ENCODE measurements at places on chromosomes 2 and 18. TPM values are rescaled to one million over a fixed set of nuclear protein-coding genes. Genes with fewer than 3 reads are reported as not detected.
A peak's percentile ranks its signal among the peaks of the same experiment; 100 is the strongest.

DNA sequence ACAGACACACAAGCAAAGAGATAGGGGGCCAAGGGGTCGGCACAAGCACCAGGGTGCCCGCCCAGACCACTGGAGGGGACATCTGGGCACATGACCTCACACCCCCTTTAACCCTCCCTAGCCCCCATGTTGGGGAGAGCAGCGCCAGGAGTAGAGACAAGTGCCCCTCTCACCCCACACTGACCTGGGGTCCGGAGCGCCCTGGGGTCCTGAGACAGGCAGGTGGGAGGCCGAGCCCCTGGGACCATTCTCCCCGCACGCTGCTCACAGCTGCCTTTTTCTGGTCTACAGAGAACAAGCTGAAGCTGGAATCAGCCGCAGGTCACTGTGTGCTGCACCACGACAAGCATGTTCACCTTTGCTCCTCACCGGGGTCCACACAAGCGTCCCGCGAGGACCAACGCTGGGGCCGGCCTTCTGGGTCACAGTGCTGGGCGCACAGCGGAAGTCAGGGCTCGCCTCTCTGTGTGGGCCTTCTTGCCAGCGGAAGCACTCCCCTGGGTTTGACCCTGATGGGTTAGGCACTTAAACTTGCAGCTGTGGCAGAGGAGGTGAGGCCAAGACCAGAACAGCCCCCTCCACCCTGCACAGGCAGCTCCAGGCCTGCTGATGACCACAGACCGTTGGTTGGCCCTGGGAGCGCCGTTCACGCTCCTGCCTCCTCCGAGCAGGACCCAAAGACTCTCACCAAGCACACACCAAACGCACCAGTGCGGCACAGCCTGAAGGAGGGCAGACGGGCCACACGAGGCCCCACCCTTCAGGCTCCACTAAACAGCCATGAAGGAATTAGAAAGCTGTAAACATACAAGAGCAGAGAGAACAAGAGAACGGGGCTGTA lies 275.3 kb downstream of the EIPR1 start:
- peak; percentile 60 for DNase-seq

DNA sequence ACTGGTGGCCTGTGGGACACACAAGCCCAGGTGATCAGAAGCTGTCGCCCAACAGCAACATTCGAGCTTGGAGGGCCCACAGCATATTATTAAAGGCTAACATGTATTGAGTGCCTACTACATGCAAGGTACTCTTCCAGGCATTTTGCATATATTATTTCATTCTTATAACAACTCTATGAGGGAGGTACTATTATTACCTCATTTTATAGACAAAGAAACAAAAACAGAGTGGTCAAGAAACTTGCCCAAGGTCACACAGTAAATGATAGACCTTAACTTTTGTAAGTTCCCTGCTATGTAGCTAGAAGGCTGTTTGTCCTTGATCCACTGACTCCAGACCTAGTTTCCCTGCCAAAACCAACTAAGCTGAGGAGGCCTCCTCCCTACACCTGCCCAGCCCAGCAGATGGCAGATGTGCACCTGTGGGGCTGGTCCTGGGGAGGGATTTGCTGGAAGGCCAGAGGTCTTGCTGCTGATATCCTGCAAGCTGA lies 35.7 kb downstream of the KANSL3 start:
- no peak for DNase-seq

DNA sequence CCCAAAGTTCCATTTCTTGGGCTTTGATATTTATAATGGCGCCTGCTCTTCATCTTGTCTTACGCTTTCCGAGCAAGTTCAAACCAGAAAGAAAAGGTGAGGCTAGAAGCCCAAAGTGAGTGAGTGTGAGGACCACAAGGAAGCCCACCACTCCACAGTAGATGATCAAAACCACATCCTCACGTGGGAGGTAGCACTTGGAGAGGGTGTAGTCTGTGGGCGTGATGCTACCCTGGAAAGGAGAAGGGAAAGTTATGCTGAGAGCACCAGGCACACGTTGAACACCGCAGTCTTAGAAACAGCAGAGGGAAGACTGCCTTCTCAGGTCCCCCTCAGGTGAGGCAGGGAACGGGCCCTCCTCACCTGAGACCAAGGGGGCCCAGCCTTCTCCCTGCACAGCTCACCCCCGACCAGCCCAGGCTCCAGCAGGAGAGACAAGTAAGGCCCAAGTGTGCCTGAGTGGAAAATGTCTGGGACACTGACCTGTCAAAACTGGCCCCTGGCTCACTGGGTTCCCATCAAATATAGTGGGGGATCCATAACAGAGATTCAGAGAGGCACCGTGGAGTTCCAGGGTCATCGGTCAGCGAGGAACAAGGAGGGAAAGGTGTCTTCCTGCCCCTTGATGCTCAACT lies 23.6 kb downstream of the MPPE1 start:
- peak; percentile 37 for DNase-seq

DNA sequence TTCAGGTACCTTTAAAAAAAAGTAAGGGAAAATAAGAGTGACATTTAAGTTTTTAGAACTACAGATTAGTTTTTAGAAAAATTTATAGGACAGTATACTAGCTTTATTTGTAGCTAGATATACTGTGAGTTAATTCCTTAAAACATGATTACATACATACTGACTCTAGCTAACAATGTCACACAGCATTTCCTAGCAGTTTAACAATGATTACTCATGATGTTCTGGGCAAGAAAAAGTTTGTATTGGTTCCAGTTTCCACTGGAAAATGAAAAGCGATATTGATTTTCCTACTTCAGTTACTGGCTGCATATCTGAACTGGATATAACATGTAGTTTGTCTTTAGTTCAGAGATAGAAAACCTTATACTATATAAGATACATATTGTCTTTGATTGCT lies 19.4 kb downstream of the SLC39A6 start:
- no peak for DNase-seq

DNA sequence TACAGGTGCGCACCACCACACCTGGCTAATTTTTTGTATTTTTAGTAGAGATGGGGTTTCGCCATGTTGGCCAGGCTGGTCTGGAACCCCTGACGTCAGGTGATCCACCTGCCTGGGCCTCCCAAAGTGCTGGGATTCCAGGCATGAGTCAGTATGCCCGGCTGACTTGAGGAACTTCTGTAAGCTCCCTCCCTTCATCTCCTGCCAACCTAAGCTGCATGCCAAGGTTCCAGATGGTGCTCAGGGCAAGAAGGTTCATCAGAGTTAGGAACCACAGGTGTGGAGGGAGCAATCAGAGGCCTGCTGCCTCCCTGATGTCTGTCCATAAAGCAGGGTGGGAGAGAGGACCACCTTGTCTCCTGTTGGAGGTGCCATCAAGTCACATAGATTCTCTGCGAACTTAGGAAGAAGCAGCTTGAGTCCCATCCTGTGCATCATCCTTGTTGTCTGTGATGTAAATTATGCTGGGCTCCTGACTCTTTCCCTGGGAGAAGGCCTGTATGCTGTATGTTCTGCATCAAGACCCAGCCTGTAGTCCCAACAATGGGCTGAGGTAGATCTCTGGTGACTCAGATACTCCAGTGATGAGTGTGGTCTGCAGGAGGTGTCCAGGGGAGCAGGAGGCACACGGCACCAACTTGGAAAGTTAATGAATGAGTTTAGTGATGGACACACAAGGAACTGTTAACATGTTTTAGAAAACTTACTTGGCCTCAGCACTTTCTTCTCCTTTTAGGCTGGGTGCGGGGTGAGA lies 53.1 kb downstream of the TMEM17 start:
- no peak for DNase-seq

GRCh38 chr2:197216361-197216979 lies 94.1 kb downstream of the ANKRD44 start:
- DNase-seq: no peak

ALPG gene
- not detected for total RNA-seq

LTBP1 gene
- total RNA-seq: 206 TPM

- no peak for DNase-seq
These were observed 8.9 kb downstream of the ZFP36L2 start for GRCh38 chr2:43217228-43218154.

GRCh38 chr2:232815569-232815968 lies 39.2 kb upstream of the KCNJ13 start:
- no peak for DNase-seq

DLGAP1 gene
- total RNA-seq: 0.05 TPM

DNA sequence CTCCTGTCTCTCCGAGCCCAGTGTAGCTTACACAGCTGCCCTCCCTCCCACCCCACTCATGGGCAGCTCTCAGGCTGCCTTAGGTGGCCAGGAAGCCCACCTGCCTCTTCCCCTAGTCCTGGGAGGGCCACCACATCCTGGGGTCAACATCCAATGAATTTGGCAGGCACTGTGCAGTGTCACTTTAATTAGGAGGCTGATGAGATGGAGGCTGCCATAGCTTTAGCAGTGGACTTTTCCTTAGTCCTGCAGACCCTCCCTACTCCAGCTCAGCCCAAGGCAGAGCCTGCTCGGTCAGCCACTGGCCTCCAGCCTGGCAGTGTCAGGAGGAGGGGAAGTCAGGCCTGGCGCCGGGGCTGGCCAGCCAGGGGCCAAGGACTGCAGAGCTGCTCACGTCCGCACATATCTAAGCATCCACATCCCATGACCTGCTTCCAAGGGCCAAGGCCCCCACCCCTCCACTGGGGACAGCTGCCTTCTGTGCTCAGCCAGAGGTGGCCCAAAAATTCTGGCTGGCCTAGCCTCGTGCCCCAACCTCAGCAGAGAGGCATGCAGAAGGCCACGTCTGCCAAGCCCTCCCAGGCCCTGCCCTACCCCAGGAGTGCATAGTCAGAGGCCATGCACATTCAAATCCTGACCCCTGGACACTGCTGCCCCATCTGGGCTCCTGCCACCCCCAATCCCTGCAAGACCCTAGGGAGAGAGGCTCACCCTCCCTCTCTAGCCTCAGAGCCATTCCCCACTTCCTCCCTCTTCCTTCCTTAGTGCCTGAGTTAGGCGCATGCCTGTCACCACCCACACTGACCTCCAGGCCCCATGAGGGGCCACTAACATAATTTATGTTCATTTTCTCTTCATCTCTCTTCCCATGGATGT lies 33.1 kb downstream of the ADRA2B start:
- DNase-seq: peak; percentile 83

DNA sequence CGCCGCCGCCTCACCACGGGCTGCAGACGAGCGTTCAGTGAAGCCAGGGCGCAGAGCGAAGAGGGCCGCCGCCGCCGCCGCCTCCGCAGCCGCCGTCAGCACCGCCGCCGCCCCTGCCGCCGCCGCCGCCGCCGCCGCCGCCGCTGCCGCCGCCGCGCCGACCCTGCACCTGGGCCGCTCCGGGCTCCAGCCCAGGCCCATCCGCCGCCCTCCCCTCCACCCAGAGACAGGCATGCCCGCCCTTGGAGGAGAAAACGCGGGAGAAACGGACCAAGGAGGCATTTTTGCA lies 3.0 kb downstream of the POU3F3 start:
- DNase-seq: no peak

CCDC74B gene
- 1.5 TPM for total RNA-seq
